ENCODE measurements at places on chromosomes 3 and 15. TPM values are rescaled to one million over a fixed set of nuclear protein-coding genes. Genes with fewer than 3 reads are reported as not detected.

CFAP100 gene
- 1.1 TPM for total RNA-seq

CELSR3 gene
- total RNA-seq, result 26.5 TPM

OR4F6 gene
- total RNA-seq, result not detected

FGF12 gene
- total RNA-seq, result 3.0 TPM

RETNLB gene
- total RNA-seq, result not detected

ZNF609 gene
- total RNA-seq, result 50.7 TPM

CKMT1A gene
- 4.9 TPM for total RNA-seq

EFCAB12 gene
- 4.0 TPM for total RNA-seq

CCDC51 gene
- 12.4 TPM for total RNA-seq

MAGEF1 gene
- total RNA-seq, result 80.3 TPM

STAB1 gene
- total RNA-seq, result 0.16 TPM

TMEM42 gene
- 9.5 TPM for total RNA-seq

CAND2 gene
- total RNA-seq, result 14.8 TPM

MED12L gene
- total RNA-seq, result 12.8 TPM

EEF1AKMT4 gene
- total RNA-seq, result 3.9 TPM

PIERCE2 gene
- total RNA-seq, result 2.0 TPM

ITIH4 gene
- 6.3 TPM for total RNA-seq

WDR49 gene
- total RNA-seq, result 5.4 TPM

CCR4 gene
- not detected for total RNA-seq

NLGN1 gene
- 20.0 TPM for total RNA-seq

MEIS2 gene
- 59.5 TPM for total RNA-seq

CCDC54 gene
- total RNA-seq, result not detected

EHD4 gene
- total RNA-seq, result 9.3 TPM

GOLGA8N gene
- total RNA-seq, result 2.6 TPM

TMOD3 gene
- 29.3 TPM for total RNA-seq

C3orf20 gene
- total RNA-seq, result not detected

GRK7 gene
- total RNA-seq, result not detected

TMC3 gene
- not detected for total RNA-seq

PPP1R14D gene
- total RNA-seq, result not detected

GNB4 gene
- 36.7 TPM for total RNA-seq

ROPN1 gene
- not detected for total RNA-seq

ZNF660 gene
- 29.8 TPM for total RNA-seq

NR1I2 gene
- total RNA-seq, result 0.26 TPM

ABTB1 gene
- 6.8 TPM for total RNA-seq

AADAC gene
- not detected for total RNA-seq

ACSBG1 gene
- total RNA-seq, result 5.5 TPM

IRAK2 gene
- 0.44 TPM for total RNA-seq

DGKG gene
- total RNA-seq, result 0.18 TPM

SAXO2 gene
- 3.9 TPM for total RNA-seq

All from neural crest cell (in vitro differentiated cells).